ENCODE measurements at places on chromosomes 13 and 19. TPM values are rescaled to one million over a fixed set of nuclear protein-coding genes. Genes with fewer than 3 reads are reported as not detected.

DNA sequence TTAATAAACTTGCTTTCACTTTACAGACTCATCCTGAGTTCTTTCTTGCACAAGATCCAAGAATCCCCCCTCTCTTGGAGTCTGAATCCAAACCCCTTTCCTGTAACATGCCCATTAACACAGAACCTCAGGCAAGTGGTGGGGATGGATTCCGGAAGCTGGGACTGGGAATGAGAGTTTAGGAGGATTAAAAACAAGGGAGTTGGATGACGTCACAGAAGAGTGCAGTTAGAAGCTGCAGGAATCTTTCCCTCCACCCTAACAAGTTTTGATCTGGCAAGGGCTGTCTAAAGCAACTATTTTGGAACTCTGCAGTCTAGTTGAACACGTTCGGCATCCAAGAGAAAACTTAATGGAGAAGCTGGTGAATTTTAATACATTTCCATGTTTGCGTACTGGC lies 48.2 kb upstream of the PEPD start:
- H3K4me1 ChIP-seq: no peaks in the 10 kb centered on the region
- no peak overlapping the region for H3K27ac ChIP-seq
- no peaks in the 10 kb centered on the region for H3K36me3 ChIP-seq
- H3K4me3 ChIP-seq: no peak overlapping the region
- DNase-seq: no peak
- no peaks in the 10 kb centered on the region for H3K27me3 ChIP-seq

DNA sequence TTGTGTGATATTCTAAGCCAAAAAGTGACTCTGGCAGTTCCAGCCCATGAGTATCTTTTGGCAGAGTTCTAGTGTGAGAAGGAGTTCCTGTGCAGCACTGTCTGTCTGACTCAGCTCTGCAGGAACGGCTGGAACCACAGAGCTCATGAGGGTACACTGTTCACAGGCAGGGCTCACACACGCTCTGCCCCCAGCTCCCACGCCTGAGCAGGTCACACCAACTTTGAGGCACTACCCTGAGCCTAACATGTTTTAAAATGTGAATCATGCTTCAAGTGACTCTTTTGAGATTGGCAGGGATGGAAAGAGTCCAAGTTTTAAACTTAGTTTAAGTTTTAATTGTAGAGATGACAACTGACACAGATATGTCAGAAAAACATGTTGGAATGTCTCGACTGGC lies 1203.3 kb downstream of the UQCRFS1 start:
- no peak overlapping the region for H3K27ac ChIP-seq
- H3K27me3 ChIP-seq: no peaks in the 10 kb centered on the region
- DNase-seq: no peak
- no peak overlapping the region for H3K4me3 ChIP-seq

- H3K4me3 ChIP-seq: no peak overlapping the region
- DNase-seq: no peak
- no peak overlapping the region for H3K27ac ChIP-seq
- H3K36me3 ChIP-seq: no peaks in the 10 kb centered on the region
- no peaks in the 10 kb centered on the region for H3K27me3 ChIP-seq
- no peaks in the 10 kb centered on the region for H3K4me1 ChIP-seq
These were observed 29.9 kb downstream of the LAIR2 start for GRCh38 chr19:54532528-54532927.

GRCh38 chr19:10292206-10292788 lies 2.5 kb downstream of the ICAM5 start:
- peak; percentile 70 for DNase-seq
- peak overlapping the region; percentile 79 for H3K4me3 ChIP-seq
- no peak overlapping the region for H3K27ac ChIP-seq

- no peaks in the 10 kb centered on the region for H3K36me3 ChIP-seq
- peaks cover 18% of the 10 kb centered on the region for H3K27me3 ChIP-seq
- no peak for DNase-seq
- peaks cover 4% of the 10 kb centered on the region for H3K4me1 ChIP-seq
- no peak overlapping the region for H3K4me3 ChIP-seq
These were observed 52.1 kb downstream of the SERTM1 start for GRCh38 chr13:36725936-36726335.

DNA sequence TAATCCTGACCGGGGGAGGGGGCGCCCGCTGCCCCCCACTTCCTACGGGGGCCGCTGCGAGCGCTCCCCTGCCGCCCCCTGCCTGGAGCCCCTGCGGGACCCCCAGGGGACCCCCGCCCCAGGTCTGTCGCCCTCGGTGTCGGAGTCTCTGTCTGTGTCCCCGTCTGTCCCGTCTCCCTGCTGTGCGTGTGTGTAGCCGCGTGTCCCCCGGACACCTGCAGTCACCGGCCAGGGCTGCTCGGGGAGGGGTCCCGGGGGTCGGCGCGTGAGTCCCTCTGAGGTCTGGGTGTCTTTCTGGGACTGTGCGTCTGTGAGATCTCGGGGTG lies 7.7 kb upstream of the NFIC start:
- no peaks in the 10 kb centered on the region for H3K27me3 ChIP-seq
- peak overlapping the region; percentile 72 for H3K4me3 ChIP-seq
- H3K36me3 ChIP-seq: peaks cover 6% of the 10 kb centered on the region
- H3K4me1 ChIP-seq: peaks cover 24% of the 10 kb centered on the region

- no peak for DNase-seq
- H3K27me3 ChIP-seq: no peaks in the 10 kb centered on the region
- H3K27ac ChIP-seq: no peak overlapping the region
These were observed 17.4 kb downstream of the PPFIA3 start for GRCh38 chr19:49136771-49137171.

- H3K4me3 ChIP-seq: peak overlapping the region; percentile 22
- H3K27ac ChIP-seq: peak overlapping the region; percentile 86
- DNase-seq: peak; percentile 85
- H3K4me1 ChIP-seq: peaks cover 42% of the 10 kb centered on the region
These were observed 316.0 kb downstream of the FOXO1 start for GRCh38 chr13:40350283-40350992.

DNA sequence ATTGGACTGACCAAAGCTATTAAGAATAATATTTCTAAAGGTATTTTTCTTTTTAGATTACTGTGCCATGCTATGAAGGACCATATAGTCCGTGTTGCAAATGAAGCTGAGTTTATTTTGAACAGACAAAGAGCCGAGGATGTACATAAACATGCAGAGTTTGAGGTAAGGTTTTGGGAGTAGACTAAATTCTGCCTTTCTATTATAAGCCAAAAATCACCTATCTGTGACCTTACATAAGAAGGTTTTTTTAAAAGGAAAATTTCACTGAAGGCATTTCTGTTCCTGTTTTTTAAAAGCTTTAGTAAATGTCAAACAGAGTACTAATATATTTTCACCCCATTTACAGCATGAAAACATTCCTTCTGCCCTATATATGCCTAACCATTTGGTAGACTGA lies 127.4 kb downstream of the MAB21L1 start:
- DNase-seq: no peak
- no peaks in the 10 kb centered on the region for H3K4me1 ChIP-seq
- H3K27me3 ChIP-seq: no peaks in the 10 kb centered on the region
- no peak overlapping the region for H3K27ac ChIP-seq
- H3K4me3 ChIP-seq: no peak overlapping the region

DNA sequence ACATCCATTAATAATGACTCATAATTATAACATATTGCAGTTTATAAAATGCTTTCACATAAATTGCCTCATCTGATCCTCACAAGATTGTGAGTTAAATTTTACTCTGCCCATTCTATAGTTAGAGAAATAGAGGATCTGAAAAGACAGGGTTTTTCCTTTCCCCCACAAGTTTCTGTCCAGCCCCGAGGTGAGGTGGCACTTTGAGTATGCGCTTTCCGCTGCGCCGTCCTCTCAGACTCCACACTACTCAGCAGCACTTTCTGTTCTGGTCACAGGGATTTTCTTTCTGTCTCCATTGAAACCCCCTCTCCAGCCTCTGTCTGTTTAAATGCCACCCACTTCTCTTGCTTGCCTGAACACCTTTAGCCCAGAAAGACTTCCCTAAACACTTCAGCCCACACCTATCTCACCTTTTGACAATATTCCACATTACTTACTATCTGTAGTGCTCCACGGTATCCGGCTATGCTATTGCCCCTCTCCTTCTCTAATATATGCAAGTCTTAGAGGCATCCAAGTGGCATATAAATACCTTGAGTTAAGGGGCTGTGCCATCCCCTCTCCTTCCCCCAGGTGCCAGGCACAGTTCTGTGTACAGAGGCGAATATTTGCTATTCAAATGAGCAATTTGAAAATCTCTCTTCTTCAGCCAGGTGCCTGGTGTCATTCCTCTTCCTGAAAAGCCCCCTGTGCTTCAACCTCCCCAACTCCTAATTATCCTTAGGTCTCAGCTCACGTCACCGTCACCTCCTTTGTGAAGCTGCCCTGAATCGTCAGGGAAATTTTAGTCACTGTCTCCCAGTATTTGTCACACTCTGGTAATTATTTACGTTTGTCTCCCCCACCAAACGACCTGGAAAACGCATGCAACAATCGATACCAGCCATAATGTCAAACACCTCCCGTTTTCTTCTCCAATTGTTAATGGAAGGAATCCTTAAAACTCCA lies 268.7 kb downstream of the NHLRC3 start:
- no peaks in the 10 kb centered on the region for H3K36me3 ChIP-seq
- no peak overlapping the region for H3K27ac ChIP-seq
- H3K4me3 ChIP-seq: no peak overlapping the region

DNA sequence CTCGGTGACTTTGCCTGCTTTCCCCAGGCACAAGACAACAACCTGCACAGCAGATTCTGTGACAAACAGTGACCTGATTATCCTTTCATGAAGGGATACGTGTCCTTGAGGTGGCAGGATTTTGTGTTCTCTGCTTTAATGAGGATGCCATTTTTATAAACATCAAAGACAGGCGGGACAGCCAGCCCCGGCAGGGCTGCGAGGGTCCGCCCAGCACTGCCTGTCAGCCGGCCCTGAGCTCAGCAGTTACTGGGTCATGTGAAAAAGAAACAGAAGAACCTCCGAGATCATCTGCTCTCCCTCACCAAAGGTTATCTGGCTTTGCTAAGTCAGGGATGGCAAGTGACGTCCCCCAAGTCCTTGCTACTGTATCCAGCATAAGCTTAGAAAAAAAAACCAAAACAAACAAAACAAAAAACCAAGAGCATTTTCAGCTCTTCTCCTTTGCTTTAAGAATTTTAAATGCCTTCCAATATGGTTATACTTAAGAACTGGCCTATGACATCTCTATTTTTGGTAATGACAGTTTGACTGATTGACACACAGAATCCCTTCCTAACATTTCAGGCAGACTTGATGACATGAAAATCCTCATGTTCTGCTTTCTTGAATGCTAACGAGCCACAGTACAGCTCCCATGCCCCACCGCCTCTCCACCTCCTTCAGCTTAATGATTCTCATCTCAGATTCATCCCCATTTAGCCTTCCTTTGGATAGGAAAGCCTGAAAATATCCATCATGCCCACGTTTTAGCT lies 666.6 kb upstream of the ARGLU1 start:
- H3K4me1 ChIP-seq: no peaks in the 10 kb centered on the region
- H3K27me3 ChIP-seq: no peaks in the 10 kb centered on the region
- no peak overlapping the region for H3K4me3 ChIP-seq
- peaks cover 6% of the 10 kb centered on the region for H3K36me3 ChIP-seq

GRCh38 chr13:83048419-83048818 lies 833.9 kb downstream of the SLITRK1 start:
- no peak overlapping the region for H3K27ac ChIP-seq
- DNase-seq: peak; percentile 0
- H3K36me3 ChIP-seq: no peaks in the 10 kb centered on the region
- H3K27me3 ChIP-seq: no peaks in the 10 kb centered on the region

- DNase-seq: no peak
- no peaks in the 10 kb centered on the region for H3K4me1 ChIP-seq
- no peaks in the 10 kb centered on the region for H3K27me3 ChIP-seq
These were observed 1273.3 kb upstream of the ATXN8OS start for GRCh38 chr13:68834375-68834774.

DNA sequence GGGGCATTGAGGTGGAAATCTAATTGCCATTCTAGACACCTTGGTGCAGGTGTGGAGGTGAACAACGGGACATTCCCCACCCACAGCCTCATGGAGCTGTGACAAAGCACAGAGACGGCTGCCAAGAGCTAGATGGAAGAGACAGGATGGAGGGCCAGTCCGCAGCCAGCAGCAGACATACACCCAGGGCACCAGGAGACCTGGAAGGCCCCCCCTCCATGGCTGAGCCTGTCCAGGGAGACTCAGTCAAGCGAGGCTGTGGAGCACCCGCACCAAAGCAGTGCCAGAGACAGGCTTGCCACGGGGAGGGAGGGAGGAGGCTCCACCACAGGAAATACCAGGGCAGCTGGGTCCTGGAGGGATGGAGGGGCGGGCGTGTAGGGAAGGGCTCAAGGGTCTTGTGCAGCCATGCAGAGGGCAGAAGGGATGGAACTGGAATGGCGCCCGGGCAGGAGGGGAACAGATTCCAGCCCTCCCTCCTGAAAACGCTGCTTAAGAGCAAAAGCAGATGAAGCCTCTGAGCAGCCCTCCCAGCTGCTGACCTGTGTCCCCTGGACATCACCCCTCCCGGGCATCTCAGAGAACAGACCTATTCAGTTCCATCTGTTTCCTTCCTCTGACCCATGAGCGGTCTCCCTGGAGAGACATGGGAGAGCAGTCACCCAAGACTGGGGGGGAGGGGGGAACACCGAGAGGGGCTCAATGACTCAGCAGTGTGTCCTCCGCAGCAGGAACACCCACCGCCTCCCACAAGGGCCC lies 14.4 kb downstream of the EPS15L1 start:
- H3K4me3 ChIP-seq: peak overlapping the region; percentile 44
- H3K36me3 ChIP-seq: peaks cover 9% of the 10 kb centered on the region
- H3K4me1 ChIP-seq: peaks cover 24% of the 10 kb centered on the region
- H3K27me3 ChIP-seq: no peaks in the 10 kb centered on the region
- peak overlapping the region; percentile 1 for H3K27ac ChIP-seq

GRCh38 chr19:9498183-9498902 lies at the start of gene ZNF560:
ZNF560 (minus strand) TSS chr19:9498616; CDS start chr19:9475313, 23,303 bp downstream.
- H3K27ac ChIP-seq: no peak within 1 kb of the TSS
- no peak for DNase-seq
- H3K4me3 ChIP-seq: no peak within 1 kb of the TSS
- no peaks in the 10 kb centered on the region for H3K27me3 ChIP-seq

DNA sequence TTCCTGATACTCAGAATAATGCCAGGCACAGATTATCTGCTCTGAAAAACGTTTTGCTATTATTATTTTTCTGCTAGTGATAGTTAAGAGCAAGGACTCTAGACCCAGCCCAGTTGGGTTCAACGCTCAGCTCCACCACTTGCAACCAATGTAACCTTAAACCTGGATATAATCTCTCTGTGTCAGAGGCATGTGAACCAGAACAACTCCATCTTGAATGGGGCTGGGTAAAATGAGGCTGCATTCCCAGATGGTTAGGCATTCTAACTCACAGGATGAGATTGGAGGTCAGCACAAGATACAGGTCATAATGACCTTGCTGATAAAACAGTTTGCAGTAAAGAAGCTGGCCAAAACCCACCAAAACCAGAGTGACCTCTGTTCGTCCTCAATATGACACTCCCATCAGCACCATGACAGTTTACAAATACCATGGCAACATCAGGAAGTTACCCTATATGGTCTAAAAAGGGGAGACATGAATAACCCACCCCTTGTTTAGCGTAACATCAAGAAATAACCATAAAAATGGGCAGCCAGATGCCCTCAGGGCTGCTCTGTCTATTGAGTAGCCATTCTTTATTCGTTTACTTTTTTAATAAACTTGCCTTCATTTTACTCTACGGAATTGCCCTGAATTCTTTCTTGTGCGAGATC lies 13.6 kb downstream of the FAM187B start:
- no peak for DNase-seq
- no peaks in the 10 kb centered on the region for H3K36me3 ChIP-seq
- no peak overlapping the region for H3K27ac ChIP-seq
- H3K4me3 ChIP-seq: no peak overlapping the region
- H3K4me1 ChIP-seq: no peaks in the 10 kb centered on the region

PDX1 gene
- 0.35 TPM for total RNA-seq

LSM7 gene
- 135 TPM for total RNA-seq

ANGPTL8 gene
- total RNA-seq: not detected

PALM3 gene
- total RNA-seq: not detected

OSCAR gene
- total RNA-seq: 9.2 TPM

PODNL1 gene
- total RNA-seq: 0.51 TPM

TNFSF9 gene
- 6.2 TPM for total RNA-seq

HDGFL2 gene
- 46.3 TPM for total RNA-seq
